ENCODE measurements at places on chromosomes 5 and 9.

DNA sequence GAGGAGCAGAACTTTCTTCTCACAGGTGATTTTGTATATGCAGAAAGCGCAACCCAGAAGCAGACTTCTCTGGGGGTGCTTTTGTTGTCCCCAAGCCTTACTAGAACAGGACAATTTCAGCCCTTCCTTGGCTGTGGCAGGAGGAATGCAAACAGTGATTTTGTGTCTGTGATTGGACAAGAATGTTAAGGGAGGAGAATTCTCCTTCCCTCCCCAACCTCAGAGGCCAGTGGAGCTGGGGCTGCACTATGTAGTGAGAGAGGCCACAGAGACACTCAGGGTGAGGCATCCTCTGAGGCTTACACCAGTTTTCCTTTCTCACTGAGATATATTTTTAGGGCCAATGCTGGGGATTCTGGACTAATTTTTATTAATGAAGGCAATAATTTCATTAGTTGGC, 58.8 kb downstream of the ZNF366 start:
- H3K4me1 ChIP-seq: peaks cover 17% of the 10 kb centered on the region
- no peaks in the 10 kb centered on the region for H3K27me3 ChIP-seq
- H3K27ac ChIP-seq: no peak overlapping the region
- DNase-seq: no peak
- no peak overlapping the region for H3K4me3 ChIP-seq
- H3K36me3 ChIP-seq: no peaks in the 10 kb centered on the region

GRCh38 chr5:107484281-107484680, 186.5 kb downstream of the EFNA5 start:
- H3K4me1 ChIP-seq: peaks cover 3% of the 10 kb centered on the region
- no peak overlapping the region for H3K4me3 ChIP-seq
- no peaks in the 10 kb centered on the region for H3K36me3 ChIP-seq

- no peak overlapping the region for H3K27ac ChIP-seq
- H3K4me1 ChIP-seq: 0 out of 2 replicates have a peak, but pooled peaks cover 2% of the 10 kb centered on the region
- DNase-seq: no peak
- H3K36me3 ChIP-seq: no peaks in the 10 kb centered on the region
Measured at GRCh38 chr5:19880458-19880857, 107.5 kb downstream of the CDH18 start.

GRCh38 chr9:108270051-108270450, 585.7 kb downstream of the ACTL7B start:
- no peak overlapping the region for H3K4me3 ChIP-seq
- no peaks in the 10 kb centered on the region for H3K36me3 ChIP-seq
- DNase-seq: peak; percentile 38
- H3K4me1 ChIP-seq: peaks cover 7% of the 10 kb centered on the region
- no peaks in the 10 kb centered on the region for H3K27me3 ChIP-seq

- no peak overlapping the region for H3K4me3 ChIP-seq
- H3K27ac ChIP-seq: no peak overlapping the region
- H3K36me3 ChIP-seq: no peaks in the 10 kb centered on the region
- no peak for DNase-seq
- no peaks in the 10 kb centered on the region for H3K4me1 ChIP-seq
Measured at GRCh38 chr9:26426551-26427131, 466.0 kb downstream of the CAAP1 start.

- peaks cover 33% of the 10 kb centered on the region for H3K36me3 ChIP-seq
- DNase-seq: no peak
- H3K27ac ChIP-seq: no peak overlapping the region
- no peaks in the 10 kb centered on the region for H3K4me1 ChIP-seq
- no peaks in the 10 kb centered on the region for H3K27me3 ChIP-seq
- H3K4me3 ChIP-seq: no peak overlapping the region
Measured at GRCh38 chr9:124911766-124912165, 29.1 kb downstream of the GOLGA1 start.

DNA sequence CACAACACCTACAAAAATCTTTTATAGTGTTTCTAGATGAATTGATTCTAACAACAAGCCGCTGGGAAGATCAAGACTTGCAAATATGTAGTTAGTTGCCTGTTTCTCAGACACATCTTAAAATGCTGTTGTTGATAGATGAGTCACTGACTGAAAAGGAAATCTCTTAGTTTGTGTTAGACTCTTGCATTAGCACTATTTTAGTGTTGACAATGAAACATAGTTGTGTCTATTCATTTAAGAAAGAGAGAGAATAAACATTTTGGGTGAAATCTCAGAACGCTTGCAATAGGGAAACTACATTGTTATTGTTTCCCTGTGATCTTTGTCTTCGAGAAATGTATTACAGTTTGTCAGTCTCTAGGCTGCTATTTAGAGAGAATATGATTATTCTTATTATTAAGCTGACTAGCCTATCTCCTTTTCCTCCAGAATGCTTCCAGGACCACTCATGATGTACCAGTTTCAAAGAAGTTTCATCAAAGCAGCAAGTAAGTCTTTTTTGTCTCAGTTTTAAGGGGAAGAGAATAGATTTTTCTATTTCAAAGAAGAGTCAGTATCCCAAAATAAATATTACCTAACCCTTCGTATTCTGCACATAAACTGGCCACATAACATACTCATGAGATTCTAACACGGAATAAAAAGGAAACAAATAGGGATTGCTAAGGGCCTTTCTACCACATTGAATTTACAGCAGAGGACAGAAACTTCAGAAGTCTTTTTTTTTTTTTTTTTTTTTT, 285.6 kb downstream of the ARHGAP26 start:
- peaks cover 25% of the 10 kb centered on the region for H3K4me1 ChIP-seq
- H3K27me3 ChIP-seq: no peaks in the 10 kb centered on the region
- no peaks in the 10 kb centered on the region for H3K36me3 ChIP-seq
- DNase-seq: peak; percentile 57
- no peak overlapping the region for H3K27ac ChIP-seq

DNA sequence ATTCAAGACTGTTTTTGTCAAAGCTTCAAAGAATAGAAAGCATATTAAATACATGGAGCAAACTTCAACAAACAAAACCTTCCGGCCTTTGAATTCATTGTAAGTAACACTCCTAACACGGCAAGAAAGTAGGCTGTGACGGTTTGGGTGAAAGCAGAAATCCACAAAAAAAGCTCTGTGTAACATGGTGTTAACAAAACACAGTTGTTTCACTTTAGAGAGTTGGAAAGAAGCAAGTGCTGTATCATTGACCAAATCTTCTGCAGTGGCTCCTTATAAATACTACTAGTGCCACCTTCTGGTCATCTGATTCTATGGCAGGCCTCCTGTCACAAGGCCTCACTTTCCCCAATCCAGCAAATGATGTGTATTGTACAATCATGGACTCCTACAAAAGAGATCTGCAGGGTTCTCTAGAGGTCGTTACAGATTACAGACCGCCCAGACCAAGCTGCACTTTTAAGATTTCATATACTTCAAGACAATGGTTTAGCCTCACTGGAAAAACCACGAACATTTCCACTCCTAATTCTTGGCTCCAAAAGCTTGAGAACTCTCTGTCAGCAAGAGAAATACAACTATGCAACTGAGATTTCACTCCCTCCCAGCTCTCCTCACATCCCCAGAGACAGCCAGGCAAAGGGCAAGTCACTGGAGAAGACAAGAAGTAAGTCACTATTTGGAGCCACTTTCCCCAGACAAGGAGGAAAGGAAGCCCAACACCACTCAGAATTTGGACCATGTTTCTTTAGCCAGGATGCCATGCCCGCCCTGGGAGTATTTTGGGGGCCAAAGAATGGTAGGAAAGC, 196.2 kb downstream of the DTWD2 start:
- H3K4me1 ChIP-seq: no peaks in the 10 kb centered on the region
- no peak overlapping the region for H3K27ac ChIP-seq
- peak; percentile 75 for DNase-seq
- H3K36me3 ChIP-seq: no peaks in the 10 kb centered on the region
- H3K4me3 ChIP-seq: peak overlapping the region; percentile 54
- H3K27me3 ChIP-seq: no peaks in the 10 kb centered on the region

GRCh38 chr5:66643387-66643786, 47.2 kb downstream of the MAST4 start:
- no peak for DNase-seq
- no peak overlapping the region for H3K4me3 ChIP-seq
- H3K36me3 ChIP-seq: no peaks in the 10 kb centered on the region
- H3K27me3 ChIP-seq: no peaks in the 10 kb centered on the region
- no peaks in the 10 kb centered on the region for H3K4me1 ChIP-seq
- H3K27ac ChIP-seq: no peak overlapping the region

GRCh38 chr5:172503925-172504700, 49.8 kb upstream of the SH3PXD2B start:
- peaks cover 55% of the 10 kb centered on the region for H3K27me3 ChIP-seq
- H3K27ac ChIP-seq: no peak overlapping the region
- no peaks in the 10 kb centered on the region for H3K4me1 ChIP-seq
- no peaks in the 10 kb centered on the region for H3K36me3 ChIP-seq
- no peak overlapping the region for H3K4me3 ChIP-seq
- no peak for DNase-seq

- H3K4me3 ChIP-seq: no peak overlapping the region
- DNase-seq: no peak
- peaks cover 6% of the 10 kb centered on the region for H3K4me1 ChIP-seq
- no peak overlapping the region for H3K27ac ChIP-seq
- H3K27me3 ChIP-seq: no peaks in the 10 kb centered on the region
- no peaks in the 10 kb centered on the region for H3K36me3 ChIP-seq
Measured at GRCh38 chr5:107502676-107503060, 168.1 kb downstream of the EFNA5 start.

- no peak overlapping the region for H3K27ac ChIP-seq
- no peaks in the 10 kb centered on the region for H3K36me3 ChIP-seq
- no peak overlapping the region for H3K4me3 ChIP-seq
- DNase-seq: no peak
Measured at GRCh38 chr9:93902051-93902779, 52.9 kb downstream of the BARX1 start.

DNA sequence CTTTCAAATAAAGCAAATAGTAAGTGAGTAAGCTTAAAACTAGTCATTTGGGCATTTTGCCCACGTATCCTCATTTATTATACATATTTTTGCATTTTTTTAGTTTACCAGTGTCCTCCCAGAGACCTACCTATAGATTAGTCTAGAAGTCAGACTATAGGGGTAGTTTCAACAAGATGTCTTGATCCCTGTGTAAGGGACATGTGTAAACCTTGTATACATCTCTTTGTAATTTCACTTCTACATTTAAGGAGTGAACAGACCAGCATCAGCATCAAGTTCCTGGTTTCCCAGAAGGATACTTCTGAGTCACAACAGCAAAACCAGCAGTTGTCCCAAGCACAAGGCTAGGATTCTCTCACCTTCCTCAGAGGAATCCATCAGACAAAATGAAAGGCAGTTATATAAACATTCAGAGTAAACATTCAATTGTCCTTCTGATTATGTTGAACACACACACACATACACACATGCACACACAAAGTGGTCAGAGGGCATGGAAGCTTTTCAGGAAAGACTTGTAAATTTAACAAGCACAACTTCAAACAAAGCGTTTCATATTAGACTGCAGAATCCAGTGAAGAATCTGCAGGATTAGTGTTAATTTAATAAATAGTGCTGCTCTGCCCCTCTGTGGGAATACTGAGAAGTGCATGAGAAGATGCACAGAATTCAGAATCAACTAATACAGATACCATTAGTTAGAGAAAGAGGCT, 55.4 kb downstream of the HINT1 start:
- DNase-seq: peak; percentile 33
- H3K27ac ChIP-seq: no peak overlapping the region
- no peaks in the 10 kb centered on the region for H3K4me1 ChIP-seq
- H3K27me3 ChIP-seq: no peaks in the 10 kb centered on the region
- no peaks in the 10 kb centered on the region for H3K36me3 ChIP-seq
- H3K4me3 ChIP-seq: no peak overlapping the region

DNA sequence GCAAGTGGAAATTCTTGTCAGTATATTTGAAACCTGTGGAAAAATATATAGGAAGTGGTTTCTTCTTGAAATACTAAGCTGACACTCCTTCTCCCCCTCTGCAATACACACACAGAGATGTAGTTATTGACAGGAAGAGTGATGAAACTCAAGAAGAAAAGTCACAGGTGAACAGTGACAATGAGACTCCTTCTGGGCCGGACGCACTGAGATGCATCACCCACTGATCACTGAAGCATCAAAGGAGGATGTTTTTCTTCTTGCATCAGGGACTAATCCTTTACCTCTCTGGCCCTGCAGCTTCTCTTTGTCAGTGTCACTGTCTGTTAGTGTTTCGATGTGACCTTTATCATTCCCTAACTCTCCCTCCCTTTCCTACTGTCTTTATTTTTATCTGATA, 1864.2 kb upstream of the C9orf72 start:
- H3K27me3 ChIP-seq: no peaks in the 10 kb centered on the region
- no peaks in the 10 kb centered on the region for H3K4me1 ChIP-seq
- no peaks in the 10 kb centered on the region for H3K36me3 ChIP-seq
- DNase-seq: no peak
- H3K4me3 ChIP-seq: no peak overlapping the region

DNA sequence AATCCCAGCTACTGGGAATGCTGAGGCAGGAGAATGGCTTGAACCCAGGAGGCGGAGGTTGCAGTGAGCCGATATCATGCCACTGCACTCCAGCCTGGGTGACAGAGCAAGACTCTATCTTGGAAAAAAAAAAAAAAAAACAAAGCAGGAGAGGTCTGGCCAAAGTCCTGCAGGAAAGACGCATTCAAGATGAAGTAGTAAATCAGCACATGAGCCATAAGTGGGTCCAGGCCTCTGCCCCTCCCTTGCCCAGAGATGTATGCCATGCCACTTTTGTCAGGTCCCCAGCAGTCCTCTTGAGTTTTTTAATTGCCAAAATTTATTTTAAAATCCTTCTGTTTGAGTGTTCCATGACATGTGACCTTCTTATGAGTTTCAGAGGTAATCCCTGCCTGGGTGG, 8.5 kb upstream of the PHF19 start:
- H3K27me3 ChIP-seq: peaks cover 2% of the 10 kb centered on the region
- no peak overlapping the region for H3K27ac ChIP-seq
- no peaks in the 10 kb centered on the region for H3K36me3 ChIP-seq
- DNase-seq: no peak
- H3K4me3 ChIP-seq: no peak overlapping the region

- H3K36me3 ChIP-seq: peaks cover 8% of the 10 kb centered on the region
- no peaks in the 10 kb centered on the region for H3K27me3 ChIP-seq
- no peak overlapping the region for H3K4me3 ChIP-seq
- no peak overlapping the region for H3K27ac ChIP-seq
- DNase-seq: no peak
Measured at GRCh38 chr5:87307796-87308423, 40.2 kb downstream of the RASA1 start.
